ENCODE measurements at places on chromosomes 2 and 18.

GRCh38 chr2:238872026-238872425, 24.1 kb downstream of the TWIST2 start:
- no peak for DNase-seq

- DNase-seq, result no peak
These were observed 1.4 kb upstream of the IL36B start for GRCh38 chr2:113054066-113054465.

DNA sequence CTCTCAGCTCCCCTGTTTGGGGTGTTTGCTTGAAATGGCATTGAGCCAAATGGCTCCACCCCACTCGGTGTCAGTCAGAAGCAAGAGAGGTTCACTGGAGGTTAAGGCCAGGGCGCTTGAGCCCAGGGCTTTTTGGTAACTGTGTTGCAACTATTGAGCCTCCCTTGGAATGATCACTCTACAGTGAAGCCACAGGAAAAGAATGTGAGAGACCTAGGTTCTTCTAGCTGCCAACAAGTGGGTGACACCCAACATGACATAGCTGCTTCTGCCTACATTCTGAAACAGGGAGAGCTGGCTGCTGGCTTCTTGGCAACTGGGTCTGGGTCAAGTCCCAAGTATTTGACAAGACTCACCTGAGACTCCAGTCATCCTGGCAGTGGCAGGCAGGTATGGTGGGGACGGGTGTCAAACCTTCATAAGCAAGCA, 7.1 kb upstream of the GRHL1 start:
- peak; percentile 5 for DNase-seq

DNA sequence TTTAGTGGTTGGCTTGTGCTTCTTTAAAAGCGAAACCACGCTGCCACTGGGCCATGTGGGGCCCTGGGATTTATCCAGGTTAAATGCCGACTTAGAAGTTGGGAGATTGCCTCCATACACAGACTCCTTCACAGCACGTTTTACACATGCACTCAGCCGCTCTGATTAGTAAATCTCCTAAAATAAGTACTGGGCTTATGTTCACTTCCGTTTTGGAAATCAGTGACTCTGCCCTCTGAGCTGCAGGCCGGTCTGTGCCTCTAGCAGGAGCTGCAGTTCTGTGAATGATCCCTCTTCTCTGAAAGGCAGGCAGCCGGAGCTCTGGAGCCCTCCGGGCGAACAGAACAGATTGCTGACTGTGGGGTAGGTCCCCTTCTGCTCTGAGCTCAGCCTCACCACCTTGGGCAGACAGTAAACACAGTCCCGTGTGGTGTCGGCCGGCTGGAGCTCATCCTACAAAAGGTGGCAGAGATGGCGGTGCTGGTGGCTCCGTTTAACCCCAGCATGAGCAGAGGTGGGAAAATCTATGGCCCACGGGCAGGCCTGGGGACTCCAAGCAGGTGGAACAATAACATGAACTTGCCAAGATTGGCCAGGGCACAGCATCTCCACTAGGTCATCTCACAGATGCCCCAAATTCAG, 9.8 kb upstream of the RAB17 start:
- peak; percentile 81 for DNase-seq

- no peak for DNase-seq
These were observed 60.4 kb downstream of the WDSUB1 start for GRCh38 chr2:159226059-159226461.

DNA sequence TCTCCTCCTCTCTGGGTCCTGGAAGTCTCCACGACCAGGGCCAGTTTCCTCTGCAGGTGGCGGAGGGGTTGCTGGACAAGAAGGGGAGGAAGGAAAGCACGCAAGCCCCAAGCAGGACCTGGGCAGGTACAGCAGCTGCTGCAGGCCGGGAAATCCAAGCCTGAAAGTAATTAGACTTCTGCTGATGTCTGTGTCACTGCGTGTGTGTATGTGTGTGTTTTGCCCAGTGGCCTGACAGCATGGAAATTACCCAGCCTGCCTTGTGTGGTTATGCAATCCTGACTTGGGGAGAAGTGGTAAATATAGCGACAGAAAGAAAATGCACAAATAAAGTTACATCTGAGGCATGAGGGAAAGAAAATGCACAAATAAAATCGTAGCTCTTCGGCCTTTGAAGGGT, 121.8 kb upstream of the ZBTB14 start:
- peak; percentile 8 for DNase-seq

DNA sequence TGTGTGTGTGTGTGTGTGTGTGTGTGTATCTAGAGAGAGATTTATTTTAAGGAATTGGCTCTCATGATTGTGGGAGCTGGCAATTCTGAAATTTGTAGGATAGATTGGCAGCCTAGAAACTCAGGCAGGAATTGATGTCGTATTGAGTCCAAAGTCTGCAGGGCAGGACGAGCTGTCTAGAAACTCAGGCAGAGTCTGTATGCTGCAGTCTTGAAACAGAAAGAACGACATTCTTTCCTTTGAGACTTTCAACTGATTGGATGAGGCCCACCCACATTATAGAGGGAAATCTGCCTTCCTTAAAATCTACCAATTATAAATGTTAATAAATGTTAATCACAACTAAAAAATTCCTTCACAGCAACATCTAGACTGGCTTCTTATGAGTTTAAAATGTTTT, 436.6 kb upstream of the FANCL start:
- no peak for DNase-seq

DNA sequence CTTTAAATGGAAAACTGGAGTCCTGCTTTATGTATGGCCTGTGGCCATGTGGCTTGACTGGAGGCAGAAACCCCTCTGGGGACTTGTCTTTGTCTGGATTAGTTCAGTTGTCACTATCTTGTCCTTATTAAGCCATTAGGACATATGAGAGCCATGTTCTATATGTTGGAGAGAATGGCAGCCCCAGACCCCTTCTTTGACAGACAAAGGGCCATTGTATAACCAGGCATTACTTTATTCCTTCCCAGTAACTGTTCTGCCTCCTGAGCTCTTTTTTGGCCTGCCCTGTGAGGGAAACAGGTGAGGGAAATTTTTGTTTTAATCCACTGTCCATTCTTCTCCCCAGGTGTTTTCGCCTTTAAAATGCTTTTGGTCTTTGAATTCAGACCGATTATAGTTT, 43.3 kb downstream of the FSHR start:
- DNase-seq, result no peak

DNA sequence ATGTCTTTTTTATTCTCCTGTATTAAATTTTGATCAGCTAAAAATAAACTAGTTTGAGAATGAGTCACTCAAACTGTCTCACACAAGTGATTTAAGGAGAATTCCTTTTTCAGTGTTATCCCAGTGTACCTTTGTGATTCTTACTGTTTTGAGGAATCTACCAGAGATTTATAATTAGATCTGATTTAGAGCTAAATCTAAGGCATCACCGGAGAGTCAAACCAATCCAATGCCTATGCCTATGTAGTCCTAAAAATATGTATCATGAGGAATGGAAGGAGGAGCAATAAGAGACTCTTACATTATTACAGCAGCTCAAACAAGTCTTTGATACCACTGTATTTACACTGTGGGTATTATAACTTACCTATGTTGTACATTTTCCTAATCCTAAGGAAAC, 63.4 kb upstream of the CYP20A1 start:
- DNase-seq, result no peak

- DNase-seq, result no peak
These were observed 237.3 kb upstream of the KLHL14 start for GRCh38 chr18:33010149-33010548.

DNA sequence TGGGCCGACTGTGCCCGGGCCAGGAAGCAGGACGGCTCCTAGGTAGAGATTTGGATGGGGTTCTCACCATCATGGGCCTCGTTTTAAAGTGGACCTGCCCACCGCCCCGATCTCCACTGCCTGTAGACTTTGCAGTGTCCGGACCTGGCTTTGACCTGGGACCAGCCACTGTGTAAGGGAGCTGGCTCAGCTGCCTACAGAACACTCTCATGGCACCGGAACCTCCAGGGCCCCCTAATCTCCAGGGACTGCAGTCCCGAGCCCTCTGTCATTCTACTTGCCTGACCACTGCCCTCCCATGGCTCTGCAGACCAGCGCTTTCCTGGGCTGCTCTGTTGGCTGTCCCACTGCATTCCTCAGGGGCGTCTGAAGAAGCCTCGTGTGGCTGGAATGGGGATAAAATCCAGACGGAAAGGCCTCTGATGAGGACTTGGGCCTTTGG, 120.8 kb downstream of the GLI2 start:
- peak; percentile 67 for DNase-seq

DNA sequence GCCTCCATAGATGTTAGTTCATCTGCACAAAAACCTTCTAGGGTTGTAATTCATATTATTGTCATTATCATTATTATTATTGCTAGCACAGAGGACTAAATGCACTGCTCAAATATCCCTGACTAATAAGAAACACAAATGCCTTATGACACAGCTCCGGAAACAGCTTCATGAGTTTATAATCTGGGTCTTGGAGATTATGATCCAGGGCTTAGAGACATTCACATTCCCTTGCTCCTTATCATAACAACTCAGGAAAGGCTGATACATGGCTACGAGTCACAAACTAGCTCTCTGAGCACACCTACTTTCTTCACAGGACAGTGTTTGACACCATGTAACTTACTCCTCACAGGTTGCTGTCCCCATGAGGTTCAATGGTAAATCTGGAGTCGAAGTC, 102.2 kb upstream of the TTC39C start:
- peak; percentile 54 for DNase-seq

DNA sequence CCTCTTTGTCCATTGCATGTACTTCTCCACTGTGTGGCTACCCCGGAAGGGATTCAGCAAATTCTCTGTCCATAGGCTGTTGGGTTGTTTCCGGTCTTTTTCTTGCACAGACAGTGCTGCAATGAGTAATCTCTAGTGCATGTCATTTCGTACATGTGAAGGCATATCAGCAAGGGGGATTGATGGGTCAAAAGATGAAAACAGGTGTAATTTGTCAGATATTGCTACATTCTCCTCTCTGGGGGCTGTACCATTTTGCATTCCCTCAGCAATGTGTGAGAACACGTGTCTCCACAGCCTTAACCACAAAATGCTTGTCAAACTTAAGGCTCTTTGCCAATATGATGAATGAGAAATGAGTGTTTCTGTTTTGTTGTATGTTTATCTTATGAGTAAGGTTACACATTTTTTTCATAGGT, 60.5 kb downstream of the KLHL29 start:
- peak; percentile 76 for DNase-seq

GRCh38 chr2:148819019-148819585, 55.9 kb upstream of the KIF5C start:
- no peak for DNase-seq

DNA sequence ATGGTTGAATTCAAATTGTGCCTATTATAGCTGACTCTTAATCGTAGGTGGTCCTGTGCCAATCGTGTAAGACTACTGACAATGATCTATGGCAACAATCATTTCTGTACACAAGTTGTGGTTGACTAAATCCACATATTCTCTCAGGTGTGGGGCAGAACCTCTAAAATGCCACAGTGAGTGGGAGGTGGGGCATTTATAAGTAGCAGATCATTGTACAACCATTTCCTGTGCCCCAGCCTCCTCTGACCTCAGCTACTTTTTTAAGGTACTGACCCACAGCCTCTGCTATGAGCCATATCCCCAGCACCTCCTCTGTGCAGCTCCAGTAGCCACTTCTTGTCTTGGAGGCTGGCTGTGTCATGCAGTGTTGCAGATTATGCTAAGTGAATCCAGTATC, 48.6 kb upstream of the RAPH1 start:
- DNase-seq, result peak; percentile 57

- DNase-seq, result peak; percentile 84
These were observed 12.7 kb upstream of the CDH2 start for GRCh38 chr18:28189400-28190239.

- no peak for DNase-seq
These were observed 79.2 kb upstream of the HPCAL1 start for GRCh38 chr2:10223471-10223870.

DNA sequence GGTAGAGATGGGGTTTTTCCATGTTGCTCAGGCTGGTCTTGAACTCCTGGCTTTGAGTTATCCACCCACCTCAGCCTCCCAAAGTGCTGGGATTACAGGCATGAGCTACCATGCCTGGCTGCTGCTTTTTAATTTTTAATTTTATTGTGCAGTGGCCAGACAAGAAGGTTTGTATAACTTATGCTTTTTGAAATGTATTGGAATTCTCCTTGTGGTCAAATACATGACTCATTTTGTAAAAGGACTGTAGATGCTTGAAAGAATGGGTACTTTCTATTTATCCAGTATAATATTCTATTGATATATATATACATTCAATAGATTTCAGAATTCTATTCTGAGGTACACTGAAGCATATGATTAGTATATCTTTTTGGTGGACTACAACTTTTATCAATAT, 82.6 kb upstream of the ST3GAL5 start:
- peak; percentile 59 for DNase-seq

GRCh38 chr2:176780348-176780747, 432.2 kb upstream of the HNRNPA3 start:
- DNase-seq, result no peak

DNA sequence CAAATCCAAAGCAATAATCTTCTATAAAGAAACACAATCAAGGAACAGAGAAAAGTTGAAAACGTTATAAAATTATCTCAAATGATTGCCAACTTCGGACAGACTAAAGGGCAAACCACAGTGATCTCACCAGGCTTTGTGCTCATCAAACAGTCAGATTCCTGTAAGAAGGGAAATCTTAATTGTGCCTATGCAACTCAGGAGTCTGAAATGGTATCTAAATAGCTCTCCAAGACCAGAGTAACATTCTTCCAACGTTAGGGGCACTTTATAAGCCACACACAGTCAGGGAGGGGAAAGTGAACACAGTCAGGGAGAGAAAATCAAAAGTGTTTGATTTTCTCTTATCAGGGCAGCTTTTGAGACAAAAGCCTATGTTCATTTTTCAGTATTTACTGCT, 29.4 kb downstream of the PLEKHM3 start:
- DNase-seq, result no peak

DNA sequence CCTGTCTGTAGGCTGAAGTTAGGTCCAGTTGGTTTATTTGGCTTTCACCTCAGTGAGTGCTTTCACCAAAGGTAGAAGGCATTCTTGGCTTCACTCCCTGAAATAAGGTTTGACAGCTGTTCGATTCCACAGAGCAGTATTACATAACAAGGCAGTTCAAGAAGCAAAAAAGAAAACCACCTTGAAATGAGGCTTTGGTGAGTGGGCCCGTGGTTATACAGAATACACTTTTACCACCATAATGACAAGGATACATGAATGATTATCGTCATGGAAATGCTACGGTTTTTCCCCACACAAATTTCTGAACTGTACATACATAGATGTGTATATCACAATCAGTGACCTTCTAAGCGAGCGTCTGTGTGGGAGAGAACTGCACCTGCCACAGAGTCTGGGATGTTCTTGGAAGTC, 80.0 kb upstream of the CHRNA1 start:
- no peak for DNase-seq

GRCh38 chr2:208042450-208042849, 17.1 kb upstream of the PLEKHM3 start:
- DNase-seq, result no peak

- DNase-seq, result peak; percentile 35
These were observed 126.6 kb downstream of the ZNF532 start for GRCh38 chr18:58991167-58991798.

GRCh38 chr2:88540346-88540745, 86.9 kb downstream of the EIF2AK3 start:
- peak; percentile 69 for DNase-seq

DNA sequence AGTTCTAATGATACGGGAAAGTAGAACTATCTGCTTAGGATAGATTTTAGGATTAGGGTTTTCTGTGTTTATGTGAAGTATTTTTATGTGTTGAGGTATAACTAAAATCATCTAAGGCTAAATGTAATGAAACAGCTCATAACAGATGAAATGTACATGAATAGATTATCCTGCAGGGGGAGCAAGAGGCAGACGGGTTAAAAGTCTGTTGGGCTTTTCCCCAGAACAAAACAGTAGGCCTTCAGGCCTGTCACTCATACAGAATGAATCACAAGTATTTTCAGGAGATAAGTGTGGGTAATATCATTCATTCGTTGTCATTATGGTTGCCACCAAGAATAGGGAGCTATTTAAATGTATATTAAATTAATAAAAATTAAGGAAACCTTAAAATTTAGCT, 107.9 kb upstream of the IL1R2 start:
- DNase-seq, result peak; percentile 78
